ENCODE measurements at places on chromosomes 4 and X.

DNA sequence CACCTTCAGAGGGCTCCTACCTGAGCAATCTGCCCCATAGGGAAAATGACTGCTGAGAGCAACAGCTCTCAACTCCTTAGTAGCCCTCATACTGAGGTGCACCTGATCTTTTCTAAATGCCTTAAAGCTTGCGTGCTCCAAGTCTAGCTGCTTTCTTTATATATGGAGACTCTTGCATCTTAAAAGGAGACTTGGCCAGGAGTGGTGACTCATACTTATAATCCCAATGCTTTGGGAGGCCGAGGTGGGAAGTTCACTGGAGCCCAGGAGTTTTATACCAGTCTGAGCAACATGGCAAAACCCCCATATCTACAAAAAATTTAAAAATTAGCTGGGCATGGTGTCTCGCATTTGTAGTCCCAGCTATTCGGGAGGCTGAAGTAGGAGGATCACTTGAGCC, 78.1 kb upstream of the TRIM2 start:
- DNase-seq, result no peak

- no peak for DNase-seq
Observed at GRCh38 chr4:15755321-15756155, 22.6 kb upstream of the CD38 start.

DNA sequence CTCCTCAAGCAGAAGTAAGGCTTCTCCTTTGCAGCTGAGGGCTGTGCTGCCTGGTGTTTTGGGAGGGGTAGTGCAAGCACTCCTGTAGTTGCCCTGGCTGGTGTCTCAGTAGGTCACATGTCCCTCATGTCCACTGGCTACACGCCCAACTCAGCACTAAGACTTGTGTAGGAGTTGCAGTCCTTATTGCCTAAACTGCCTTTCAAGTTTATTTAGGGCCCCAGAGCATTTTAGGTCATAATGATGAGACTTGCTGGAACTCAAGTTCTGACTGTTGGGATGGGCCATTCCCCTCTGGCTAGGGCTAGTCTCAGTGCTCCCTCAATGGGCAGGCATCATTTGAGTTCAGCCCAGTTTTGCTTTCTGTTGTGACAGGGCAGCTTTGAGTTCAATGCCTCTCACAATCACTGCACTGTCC, 44.1 kb downstream of the PPM1K start:
- DNase-seq, result no peak

- DNase-seq, result no peak
Observed at GRCh38 chr4:37749398-37749988, 63.3 kb upstream of the RELL1 start.

GRCh38 chrX:53155512-53156206, 61.7 kb downstream of the KANTR start:
- DNase-seq, result no peak

DNA sequence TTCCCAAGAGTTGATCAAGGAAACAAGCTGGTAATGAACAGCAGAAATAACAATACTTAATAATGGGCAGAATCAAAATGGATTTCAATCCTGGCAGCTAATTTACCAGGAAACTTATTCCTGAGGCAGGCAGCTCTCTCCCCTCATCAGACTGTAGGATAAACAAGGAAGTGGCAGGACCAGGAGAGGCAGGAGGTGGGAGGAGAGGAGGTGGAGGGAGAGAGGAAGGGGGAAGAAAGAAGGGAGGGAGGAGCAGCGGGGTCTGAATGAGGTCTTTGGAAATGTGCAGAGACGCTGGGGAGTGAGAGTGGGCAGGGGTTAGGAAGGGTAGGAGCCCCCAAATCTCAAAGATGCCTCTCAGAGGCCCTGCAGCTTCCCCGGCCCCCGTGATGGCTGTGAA, 231.5 kb downstream of the BCOR start:
- no peak for DNase-seq

DNA sequence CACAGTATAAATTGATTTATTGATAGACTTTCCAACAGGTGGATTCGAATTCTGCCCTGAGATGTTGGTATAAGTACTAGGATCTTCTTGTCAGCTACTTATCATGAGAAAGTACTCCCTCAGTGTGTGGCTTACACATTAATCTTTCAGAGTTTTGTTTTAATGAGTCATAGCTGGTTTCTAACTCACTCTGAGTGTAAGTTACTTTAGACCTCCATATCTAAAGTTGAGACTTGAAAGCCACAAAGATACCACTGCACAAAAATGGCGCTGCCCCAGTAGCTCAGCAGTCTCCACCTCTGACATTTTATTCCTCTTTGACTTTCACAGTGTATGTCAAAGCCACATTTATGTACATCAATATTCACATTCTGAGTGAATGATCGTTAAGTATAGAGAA, 318.5 kb downstream of the ARAP2 start:
- no peak for DNase-seq

- DNase-seq, result no peak
Observed at GRCh38 chr4:123701131-123701575, 304.6 kb downstream of the SPRY1 start.

DNA sequence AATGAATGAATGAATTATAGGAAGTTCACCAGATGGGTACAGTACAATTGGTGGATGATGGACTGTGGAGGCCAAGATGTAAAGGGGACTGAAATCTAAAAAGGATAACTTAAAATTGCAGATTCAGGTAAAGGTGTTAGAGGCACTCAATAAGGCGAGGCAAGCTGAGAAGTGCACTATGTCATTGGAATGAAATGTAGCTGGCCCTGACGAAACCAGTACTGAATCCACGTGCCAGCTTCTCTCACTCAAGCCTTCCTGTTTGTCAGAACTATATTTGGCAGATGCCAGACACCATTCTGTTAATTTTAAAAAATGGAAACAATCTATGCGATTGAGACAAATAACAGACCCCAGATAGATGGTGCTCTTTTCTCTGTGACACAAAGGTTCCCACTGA, 1039.1 kb upstream of the TENM3 start:
- DNase-seq, result no peak

DNA sequence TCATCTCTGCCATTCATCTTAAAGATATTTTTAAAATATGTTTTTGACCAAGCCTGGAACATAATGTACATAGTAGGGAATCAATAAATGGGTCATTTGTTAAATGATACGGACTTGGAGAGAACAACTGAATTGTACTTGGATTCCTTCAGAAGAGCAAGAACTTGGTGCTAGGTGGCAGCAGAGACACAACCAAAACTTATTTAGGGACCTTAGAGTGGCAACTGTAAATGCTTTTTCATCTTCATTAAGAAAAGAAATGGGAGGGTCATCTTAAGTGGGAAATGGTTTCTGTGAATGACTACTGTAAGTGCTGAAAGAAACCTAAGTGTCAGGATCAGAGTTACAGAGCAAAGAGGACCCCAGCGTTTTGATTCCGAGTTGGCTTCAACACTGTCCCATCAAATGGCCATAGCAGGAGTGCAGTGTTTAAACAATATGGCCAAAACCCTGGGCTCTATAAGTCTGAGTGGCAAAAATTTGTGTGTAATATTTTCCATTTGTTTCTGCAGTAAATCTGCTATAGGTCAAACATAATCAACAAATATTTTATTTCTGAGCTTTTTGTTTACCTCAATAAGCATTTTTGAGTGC, 213.6 kb downstream of the PALLD start:
- peak; percentile 81 for DNase-seq

GRCh38 chr4:72886602-72887001, 182.9 kb downstream of the COX18 start:
- DNase-seq, result no peak

GRCh38 chr4:56640621-56641493, 40.2 kb downstream of the HOPX start:
- DNase-seq, result no peak

DNA sequence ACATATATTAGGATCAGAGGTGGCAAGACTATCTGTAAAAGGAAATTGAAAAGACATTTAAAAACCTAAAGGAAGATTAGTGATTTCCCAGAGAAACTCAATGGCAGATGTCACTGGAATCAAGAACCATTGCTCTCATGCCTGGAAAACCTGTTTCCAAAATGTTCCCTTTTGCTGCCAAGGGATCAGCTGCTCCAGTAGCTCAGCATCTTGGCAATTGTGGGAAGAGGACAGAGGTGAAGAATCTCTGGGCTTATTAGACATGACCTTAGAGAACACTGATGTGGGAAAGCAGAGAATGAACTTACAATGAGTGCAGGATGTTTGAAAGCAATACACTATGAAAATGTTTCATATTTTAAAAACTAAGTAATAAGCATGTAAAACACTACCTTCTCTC, 98.3 kb downstream of the SHROOM3 start:
- DNase-seq, result no peak

- no peak for DNase-seq
Observed at GRCh38 chr4:123109139-123109538, 186.7 kb upstream of the NUDT6 start.

GRCh38 chr4:99305638-99306400, 15.0 kb upstream of the ADH1A start:
- no peak for DNase-seq

DNA sequence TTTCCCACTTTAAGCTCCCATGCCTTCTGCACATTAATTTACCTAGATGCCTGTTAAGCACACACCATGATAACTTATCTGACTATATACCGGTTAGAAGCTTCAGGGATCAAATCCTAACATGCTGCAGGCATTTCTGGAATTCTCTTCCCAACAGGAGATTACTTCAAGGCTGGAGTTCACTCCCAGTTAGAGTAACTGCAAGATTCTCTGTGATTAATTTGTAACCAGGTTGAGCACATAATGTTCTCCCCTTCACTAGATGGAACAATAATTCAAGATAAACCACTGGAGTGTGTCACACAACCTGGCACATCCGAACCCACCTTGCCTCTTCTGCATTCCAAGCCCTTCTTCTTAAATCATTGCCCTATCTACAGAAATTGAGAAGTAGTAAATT, 11.8 kb upstream of the UGT2A3 start:
- no peak for DNase-seq

GRCh38 chr4:140635606-140636005, 66.8 kb upstream of the UCP1 start:
- DNase-seq, result no peak

GRCh38 chr4:151604238-151604637, 156.6 kb downstream of the GATB start:
- DNase-seq, result no peak

GRCh38 chr4:48028696-48029095, 12.1 kb downstream of the NIPAL1 start:
- no peak for DNase-seq

- no peak for DNase-seq
Observed at GRCh38 chr4:124803641-124804040, 91.1 kb upstream of the ANKRD50 start.

GRCh38 chrX:30714138-30714537, 60.9 kb downstream of the GK start:
- DNase-seq, result no peak

DNA sequence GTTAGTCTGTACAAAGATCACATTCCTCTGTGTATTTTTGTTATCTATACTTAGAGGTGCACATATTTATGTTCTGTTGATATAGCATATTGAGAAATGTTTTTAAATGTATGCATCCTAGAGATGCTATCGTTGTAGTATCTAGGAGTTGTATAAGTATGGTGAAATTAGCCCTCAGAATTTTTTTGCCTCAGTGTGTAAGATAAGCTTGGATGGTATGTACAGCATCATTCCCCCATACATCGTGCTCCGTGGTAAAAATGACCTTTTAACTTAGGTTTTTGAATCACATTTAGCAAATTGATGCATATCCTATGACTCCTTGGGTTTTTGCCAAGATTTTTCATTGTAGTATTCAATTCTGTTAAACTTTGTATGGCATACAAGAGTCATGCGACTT, 113.5 kb downstream of the RPA4 start:
- DNase-seq, result no peak

GRCh38 chr4:117137145-117137544, 51.8 kb upstream of the TRAM1L1 start:
- no peak for DNase-seq

GRCh38 chr4:124409044-124409443, 303.5 kb downstream of the ANKRD50 start:
- no peak for DNase-seq

- DNase-seq, result no peak
Observed at GRCh38 chrX:134396174-134396573, 63.8 kb upstream of the HPRT1 start.

DNA sequence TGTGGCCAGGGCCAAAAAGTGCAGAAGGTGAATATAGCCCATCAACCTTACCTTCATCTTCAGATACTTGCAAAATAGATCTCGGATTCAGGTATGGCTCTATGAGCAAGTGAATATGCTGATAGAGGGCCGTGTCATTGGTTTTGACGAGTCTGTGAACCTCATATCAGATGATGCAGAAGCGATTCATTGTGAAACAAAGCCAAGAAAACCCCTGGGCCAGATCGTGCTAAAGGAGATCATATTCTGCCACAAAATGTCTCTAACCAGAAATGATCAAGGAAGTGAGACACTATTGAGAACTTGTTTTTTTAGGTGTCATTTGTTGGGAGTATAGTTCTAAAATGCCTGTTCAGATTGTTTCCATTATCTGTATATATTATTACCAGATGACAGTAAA, 48.3 kb downstream of the PDK3 start:
- DNase-seq, result no peak

- DNase-seq, result peak; percentile 45
Observed at GRCh38 chr4:38872620-38873019, 5.0 kb downstream of the FAM114A1 start.

DNA sequence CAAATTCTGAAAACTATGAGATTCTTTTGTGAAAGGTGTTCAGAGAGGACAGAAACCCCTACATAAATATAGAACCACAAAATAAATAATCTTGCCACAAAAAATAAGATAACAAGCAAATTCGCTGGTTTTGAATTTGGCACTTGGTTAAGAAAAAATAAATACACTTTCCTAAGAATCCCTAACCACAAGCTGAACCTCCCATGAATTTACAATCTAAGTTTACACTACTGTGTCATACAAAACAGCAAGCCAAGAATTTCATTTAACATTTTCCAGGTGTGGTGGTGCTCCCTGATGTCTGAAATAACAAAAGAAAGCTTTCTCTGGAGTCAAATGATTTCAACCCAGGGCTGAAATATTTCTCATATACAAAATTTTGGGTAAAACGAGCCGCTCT, 121.0 kb downstream of the KCNIP4 start:
- no peak for DNase-seq

DNA sequence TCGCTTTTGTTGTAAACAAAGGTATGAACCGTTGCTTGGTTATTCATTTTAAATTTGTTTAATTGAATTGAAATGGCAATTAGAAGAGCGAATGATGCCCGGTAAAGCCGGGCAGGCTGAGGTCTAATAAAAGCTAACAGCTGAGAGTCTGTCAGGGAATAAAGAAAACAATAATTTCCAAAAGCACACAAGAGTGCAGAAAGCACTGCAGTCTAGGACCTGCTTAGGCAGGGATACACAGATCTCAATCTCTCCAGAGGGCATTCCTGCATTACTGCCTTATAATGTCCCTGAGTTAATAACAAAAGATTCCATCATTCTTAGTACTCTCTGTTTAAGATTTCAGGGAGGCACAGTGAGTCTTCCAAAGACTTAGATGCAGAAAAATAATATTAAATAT, 27.6 kb upstream of the EMCN start:
- DNase-seq, result no peak

Data from ascending aorta (tissue), 2 donors.